ENCODE measurements at places on chromosomes 1 and 21.

- peak; percentile 29 for DNase-seq
These were observed 113.2 kb upstream of the CACHD1 start for GRCh38 chr1:64356636-64357256.

- DNase-seq, result no peak
These were observed 276.8 kb upstream of the TMEM51 start for GRCh38 chr1:14876747-14877146.

GRCh38 chr1:5611851-5612250, 380.4 kb downstream of the NPHP4 start:
- no peak for DNase-seq

- no peak for DNase-seq
These were observed 36.1 kb downstream of the KANK4 start for GRCh38 chr1:62282909-62283755.

GRCh38 chr1:220879509-220880361, 492 bp downstream of the HLX start:
- DNase-seq, result peak; percentile 69

- no peak for DNase-seq
These were observed 85.7 kb upstream of the ABCD3 start for GRCh38 chr1:94332516-94332915.

GRCh38 chr1:181015251-181015615, 7.4 kb downstream of the STX6 start:
- no peak for DNase-seq

DNA sequence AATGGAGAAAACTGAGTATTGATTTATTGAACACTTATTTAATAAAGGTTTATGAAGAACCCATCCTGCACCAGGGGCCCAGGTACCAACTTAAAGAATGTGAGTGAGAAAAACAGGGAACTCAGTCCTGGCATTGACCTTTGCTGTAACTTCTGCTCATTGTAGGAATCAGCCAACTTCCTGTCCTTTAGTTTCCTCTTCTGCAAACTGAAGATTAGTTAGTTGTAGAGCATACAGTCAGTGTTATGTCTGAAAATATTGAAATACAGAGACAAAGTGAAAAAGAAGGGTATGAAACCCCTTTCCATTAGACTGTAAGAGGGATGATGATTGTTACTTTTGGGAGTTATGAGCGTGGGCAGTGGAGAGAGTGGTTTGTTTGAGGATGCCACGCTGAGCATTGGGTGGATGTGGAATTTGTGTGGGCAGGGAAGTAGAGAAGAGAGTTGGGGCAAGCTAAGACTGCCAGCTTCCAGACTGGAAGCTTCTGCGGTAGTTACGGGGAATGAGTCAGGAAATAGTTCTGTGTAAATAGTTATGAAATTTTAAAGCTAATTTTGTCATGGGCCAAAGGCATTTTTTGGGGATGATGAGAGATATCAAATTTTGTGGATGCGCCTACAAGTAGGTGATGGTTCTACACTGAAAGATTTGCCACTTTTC, 89.2 kb downstream of the GPR88 start:
- DNase-seq, result no peak

DNA sequence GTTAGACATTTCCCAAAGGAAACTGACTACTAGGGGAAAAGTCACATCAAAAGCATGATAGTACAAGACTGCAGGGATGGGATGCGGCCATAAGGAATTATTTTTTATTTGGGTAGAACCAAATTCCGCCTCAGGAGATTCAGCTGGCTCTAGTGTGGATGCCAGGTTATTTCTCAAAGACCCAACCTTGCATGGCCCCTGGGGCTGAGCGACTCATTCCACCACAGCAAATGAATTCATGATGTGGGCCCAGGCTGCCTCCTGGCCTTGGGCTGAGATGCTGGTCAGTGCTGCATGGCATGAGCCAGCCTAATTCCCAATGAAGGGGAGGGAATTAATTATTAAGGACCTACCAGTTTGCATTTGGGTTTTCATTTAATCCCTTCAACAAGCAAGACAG, 11.8 kb downstream of the TMEM35B start:
- no peak for DNase-seq

DNA sequence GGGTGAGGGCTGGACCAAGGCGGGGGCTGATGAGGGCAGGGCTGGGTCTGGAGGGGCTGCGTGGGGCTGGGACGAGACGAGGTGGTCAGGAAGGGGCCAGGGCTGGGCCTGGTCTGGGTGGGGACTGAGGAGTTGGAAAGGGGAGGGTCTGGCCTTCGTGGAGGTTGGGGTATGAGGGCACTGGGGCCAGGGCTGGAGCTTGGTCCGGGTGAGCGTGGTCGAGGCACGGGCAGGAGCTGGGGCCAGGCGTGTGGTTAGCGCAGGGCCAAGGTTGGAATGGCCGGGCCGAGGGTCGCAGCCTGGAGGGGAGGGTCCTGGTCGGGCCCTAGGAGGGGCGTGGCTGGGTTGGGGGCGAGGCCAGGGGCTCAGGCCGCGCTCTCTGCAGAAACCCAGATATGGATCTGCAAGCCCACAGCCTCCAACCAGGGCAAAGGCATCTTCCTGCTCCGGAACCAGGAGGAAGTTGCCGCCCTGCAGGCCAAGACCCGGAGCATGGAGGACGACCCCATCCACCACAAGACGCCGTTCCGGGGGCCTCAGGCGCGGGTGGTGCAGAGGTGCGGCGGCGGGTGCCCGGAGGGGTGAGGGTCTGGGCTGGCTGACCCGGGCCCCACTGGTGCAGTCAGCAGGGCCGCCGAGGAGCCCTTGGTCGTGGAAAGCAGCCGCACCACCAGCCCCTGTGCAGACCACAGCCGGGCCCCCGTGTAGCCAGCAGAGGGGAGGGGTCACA, 9.0 kb downstream of the TTLL10 start:
- DNase-seq, result peak; percentile 16

DNA sequence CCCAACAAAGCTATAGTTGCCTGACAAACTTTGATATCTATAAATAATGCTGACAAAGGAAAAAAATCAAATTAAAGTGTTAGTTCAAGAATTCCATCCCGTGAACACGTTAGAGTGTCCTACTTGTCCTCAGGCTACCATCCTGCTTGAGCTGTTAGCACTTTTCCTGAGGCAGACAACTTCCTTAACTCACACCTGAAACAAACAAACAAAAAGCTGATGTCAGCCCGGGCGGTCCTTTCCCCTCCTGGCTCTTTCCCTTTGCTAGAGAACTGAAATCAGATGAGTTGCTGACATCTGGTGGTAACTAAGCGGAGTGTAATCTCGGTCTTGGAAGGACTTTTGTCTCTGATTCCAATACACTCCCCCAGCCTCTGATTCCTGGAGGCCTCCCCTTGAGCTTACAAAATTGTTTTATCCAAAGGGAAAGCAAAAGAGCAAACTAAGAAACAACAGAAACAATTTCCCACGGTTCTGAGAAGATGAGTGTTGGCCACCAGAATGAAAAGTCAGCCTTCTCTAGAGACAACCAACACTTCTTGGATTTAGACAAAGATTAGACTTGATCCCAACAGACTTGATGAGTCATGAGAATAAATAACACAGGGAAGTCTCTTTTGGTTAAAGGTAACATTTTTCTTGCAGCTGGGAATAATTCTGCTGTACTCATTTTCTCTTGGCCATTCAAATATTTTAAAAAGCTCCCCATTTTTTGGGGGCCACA, 135.4 kb downstream of the PROX1 start:
- DNase-seq, result peak; percentile 39

GRCh38 chr1:42035205-42035829, 116.6 kb upstream of the HIVEP3 start:
- peak; percentile 53 for DNase-seq

DNA sequence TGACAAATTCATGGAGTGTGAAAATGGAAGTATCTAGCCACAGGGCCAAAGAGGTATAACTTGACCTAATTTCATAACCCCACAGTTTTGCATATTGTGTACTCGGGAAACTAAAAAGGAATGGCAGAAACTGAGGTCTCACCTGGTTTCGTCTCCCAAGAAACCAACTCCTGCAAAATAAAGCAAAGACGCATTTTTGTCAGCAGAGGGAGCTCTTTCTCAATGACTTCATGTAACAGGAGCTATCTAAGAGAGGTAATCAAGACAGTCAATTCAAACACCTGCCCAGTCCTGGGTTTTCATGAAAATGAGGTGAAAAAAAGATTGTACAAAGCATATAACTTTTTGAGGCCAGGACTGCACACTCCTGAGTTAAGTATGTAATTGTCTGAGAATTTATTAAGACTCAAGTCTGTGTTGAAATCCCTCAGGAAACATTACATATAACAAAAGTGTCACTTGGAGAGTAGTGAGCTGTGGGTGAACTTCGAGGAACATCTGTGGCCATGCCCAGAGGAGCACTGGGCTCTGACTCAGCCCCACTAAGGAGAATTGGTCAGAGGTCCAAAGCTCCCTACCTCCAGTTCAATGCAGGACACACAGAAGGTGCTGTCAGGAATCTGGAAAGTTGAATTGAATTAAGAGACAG, 17.6 kb downstream of the FCRL4 start:
- peak; percentile 40 for DNase-seq

- no peak for DNase-seq
These were observed 8.8 kb downstream of the TSEN15 start for GRCh38 chr1:184060316-184060715.

GRCh38 chr1:45952072-45952471, 148.7 kb downstream of the MAST2 start:
- no peak for DNase-seq

DNA sequence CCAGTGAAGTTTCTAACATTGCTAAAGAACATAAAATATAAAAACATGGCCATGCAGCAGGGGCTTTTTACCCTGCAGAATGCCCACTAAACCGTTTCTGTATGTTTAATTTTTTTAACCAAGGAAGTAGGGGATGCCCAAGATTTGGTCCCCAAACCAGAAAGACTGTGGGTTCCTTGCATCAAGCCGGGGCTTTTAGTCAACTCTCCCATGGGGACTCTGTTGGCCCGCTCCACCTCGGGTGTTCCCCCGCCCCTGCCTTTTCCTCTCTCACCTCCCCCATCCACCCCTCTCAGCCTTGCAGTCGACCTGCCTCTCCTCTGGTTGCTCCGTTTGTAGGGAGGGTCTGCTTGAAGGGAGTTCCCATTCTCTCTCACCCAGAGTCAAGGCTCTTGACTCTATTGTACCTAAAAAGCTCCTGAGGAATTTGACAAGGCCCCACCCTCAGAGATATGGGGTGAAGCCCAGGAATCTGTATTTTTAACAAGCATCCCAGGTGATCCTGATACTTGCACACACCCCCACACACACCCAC, 117.5 kb downstream of the TOMM20 start:
- no peak for DNase-seq

- DNase-seq, result no peak
These were observed 144.2 kb downstream of the KCNK2 start for GRCh38 chr1:215226757-215227156.

- no peak for DNase-seq
These were observed 85.8 kb downstream of the MIS18A start for GRCh38 chr21:32193098-32193465.

DNA sequence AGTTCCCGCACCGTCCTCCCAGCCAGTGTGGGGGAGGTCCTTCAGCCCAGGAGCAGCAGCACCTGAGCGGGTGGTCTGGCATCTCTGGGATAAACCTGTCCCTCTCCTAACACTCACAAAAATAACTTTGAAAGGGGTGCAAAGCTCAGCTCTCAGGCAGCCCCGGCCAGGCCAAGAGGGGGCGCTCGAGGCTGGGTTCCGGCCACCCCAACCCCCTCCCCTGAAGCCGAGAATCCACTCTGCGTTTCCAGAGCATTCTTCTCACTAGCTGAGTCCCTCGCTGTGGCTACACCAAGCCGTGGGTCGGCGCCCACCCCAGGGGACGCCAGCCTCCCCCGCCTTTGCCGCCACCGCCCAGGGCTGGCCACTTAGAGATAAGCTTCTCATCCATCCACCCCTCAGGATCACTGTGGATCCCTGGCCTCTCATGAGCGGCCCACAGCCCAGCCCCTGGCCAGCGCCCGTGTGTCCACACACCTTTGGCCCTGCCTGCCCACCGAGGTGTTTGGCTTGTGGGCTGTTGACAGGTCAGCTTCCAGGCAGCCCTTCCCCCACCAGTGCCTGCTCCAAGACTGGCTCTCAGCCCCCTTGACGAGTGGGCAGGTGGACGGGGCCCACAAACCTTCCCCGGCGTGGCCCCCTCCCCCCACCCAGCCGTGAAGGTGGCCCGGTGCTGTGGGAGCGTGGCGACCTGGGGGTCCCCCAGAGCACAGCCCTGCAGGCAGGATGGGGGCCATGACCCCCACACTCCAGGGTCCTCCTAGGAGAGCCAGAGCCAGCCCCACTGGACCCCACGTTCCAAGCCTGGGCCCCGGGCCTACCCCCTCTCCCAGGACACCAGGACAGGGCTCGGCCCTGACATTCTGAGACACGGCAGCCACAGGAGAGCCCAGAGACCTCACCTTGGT, 1.9 kb downstream of the FTCD start:
- peak; percentile 83 for DNase-seq

GRCh38 chr1:17207046-17207445, 2.1 kb downstream of the PADI1 start:
- DNase-seq, result no peak

- no peak for DNase-seq
These were observed 82.9 kb downstream of the PLPPR4 start for GRCh38 chr1:99347041-99347684.

DNA sequence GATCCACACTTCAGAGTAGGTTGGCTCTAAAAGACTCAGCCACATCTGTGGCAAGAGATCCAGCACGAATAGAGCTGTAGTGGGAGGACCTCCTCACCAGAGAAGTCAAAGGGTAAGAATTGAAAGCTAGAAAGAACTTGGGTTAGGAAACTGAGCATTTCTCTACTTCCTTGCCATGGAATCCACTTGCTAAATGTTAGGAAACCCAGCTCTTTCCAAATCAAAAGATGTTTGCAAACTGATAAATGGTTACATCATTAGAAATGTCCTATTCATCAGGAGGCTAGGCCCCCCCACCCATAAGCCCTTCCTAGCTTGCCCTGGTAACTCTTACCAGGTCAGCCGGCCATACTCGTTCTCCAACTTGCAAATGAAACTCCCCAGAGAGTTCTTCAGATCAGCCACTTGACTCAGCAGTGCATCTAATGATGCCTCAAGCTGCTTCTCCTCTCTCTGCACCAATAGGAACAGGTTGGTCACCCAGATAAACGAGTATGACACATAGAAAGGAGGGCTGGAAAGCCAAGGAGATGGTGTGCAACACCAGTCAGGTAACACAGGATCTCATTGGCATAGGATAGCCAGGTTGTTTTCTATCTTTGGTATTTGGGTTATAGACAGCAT, 1.5 kb downstream of the MED8 start:
- DNase-seq, result no peak

GRCh38 chr1:38612951-38613350, 246.6 kb downstream of the RRAGC start:
- DNase-seq, result no peak

DNA sequence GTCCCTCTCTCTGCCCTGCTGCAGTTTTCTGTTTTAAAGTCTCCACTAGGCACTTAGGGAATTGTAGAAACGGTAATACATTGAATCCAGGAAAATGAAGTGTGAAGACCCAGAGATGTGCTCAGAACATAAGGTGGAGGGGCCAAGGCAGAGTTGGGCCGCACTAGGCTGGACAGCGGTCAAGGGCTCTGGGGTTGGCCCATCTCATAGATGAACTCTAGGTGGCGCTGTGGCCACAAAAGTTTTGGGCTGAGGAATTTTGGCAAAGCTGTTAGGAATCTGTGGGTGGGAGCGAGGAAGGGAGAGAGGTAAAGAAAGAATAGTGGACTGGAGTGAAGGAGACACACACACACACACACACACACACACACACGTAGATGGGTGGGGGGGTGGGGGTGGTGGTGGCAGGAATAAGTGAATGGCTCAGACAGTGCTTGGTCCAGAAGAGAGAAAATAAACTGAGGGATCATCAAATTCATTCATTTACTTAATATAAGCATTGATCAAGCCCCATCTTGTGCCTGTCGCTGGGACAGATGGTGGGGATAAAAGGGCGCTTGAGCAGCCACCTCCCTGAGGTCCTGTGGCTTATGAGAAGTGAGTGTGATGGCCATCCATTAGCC, 258.5 kb downstream of the TRABD2B start:
- DNase-seq, result peak; percentile 82

- DNase-seq, result no peak
These were observed 28.8 kb downstream of the KRTAP21-3 start for GRCh38 chr21:30689822-30690221.
